ENCODE measurements at places on chromosomes 16 and 17.
A peak's percentile ranks its signal among the peaks of the same experiment; 100 is the strongest.

DNA sequence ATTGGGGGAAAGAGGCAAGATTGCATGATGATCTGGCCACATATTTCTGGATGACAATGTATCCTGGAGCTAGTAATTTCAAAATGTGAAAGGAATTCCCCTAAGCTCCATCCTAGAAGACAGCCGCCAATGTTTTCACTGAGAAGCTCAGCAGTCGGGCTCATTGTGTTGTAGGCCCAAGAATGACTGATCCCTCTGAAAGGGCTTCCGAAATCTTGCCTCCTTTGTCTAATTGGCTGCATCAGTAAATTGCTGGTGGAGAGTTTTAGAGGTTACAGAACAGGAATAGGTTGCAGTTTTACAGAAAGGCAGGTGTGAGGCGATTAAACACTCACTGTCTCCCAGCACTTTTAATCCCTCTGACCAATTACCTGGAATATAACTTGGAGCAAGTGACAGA is 464.1 kb upstream of the SALL1 start:
- no peak for DNase-seq

DNA sequence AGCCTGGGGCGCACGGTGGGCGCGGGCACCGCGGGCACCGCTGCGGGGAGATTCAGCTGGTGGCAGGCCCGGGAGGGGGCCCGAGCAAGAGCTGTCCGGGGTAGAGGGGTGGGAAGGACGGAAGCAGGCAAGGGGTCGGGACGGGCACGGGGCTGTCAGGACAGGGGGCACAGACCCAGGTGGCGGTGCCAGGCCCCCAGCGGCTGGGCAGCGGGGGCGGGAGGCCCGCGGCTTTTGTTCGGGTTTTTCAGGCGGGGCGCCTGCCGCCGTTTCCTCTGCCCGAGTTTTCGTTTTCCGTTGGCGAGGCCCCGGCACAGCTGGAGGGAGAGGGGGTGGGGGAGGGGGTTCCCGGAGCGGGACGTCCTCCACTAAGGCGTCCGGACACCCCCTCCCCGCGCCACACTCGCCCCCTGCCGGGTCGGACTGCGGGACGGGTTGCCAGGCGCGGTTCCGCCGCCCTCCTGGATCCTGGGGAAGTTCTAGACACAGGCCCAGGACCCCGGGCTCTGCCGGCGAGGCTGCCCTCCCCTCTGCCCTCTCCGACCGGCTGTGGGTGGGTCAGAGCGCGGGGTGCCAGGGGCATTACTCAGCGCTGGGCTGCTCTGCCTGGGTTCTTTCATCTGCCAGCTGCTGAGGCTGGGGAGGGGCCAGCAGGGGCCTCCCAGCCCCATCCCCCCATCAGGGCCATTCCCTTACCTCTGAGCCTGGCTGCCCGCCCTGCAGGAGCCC is 543 bp downstream of the ARHGAP23 start:
- DNase-seq = peak; percentile 31

GRCh38 chr16:72908362-72909167 is 139.4 kb downstream of the ZFHX3 start:
- DNase-seq = no peak

GRCh38 chr17:9021992-9022572 is 772 bp downstream of the NTN1 start:
- no peak for DNase-seq

GRCh38 chr17:55356434-55357328 is 65.0 kb downstream of the MMD start:
- DNase-seq = peak; percentile 80

DNA sequence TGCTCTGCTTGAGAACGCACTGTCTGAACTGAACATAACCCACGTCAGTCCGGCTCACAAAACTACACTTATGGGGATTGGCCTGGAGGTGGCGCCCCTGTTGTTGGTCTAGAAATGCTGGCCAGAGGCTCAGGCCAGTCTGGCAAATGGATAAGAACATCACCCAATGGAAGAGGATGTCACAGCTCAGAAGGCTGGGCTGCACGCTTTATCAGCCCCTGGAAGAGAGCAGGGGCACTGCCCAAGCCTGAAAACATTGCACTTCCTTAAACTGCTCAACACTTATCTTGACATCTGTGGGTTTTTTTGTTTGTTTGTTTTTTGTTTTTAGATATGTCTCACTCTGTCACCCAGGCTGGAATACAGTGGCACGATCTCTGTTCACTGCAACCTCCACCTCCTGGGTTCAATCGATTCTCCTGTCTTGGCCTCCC is 24.8 kb upstream of the BPTF start:
- peak; percentile 67 for DNase-seq

DNA sequence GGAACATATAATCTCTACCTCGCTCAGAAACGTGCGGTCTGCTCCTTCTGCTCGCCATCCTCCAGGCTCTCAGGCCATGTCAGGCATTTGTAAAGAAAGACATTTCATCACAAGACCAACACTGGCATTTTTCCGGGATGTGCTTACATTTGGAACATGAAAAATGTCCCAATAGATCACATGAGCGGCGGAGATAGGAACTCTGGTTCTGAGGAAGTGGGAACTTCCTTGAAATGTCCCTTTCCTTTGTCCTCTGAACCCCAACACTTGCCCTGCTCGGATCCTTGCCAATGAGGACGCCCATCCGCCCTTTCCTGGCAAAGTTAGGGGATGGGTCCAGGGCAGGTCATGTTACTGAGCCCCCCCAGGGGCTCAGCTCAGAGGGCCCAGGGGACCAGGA is 130.5 kb downstream of the MAF start:
- no peak for DNase-seq

- no peak for DNase-seq
Measured at GRCh38 chr16:12502676-12503075, 301.0 kb downstream of the CPPED1 start.

DNA sequence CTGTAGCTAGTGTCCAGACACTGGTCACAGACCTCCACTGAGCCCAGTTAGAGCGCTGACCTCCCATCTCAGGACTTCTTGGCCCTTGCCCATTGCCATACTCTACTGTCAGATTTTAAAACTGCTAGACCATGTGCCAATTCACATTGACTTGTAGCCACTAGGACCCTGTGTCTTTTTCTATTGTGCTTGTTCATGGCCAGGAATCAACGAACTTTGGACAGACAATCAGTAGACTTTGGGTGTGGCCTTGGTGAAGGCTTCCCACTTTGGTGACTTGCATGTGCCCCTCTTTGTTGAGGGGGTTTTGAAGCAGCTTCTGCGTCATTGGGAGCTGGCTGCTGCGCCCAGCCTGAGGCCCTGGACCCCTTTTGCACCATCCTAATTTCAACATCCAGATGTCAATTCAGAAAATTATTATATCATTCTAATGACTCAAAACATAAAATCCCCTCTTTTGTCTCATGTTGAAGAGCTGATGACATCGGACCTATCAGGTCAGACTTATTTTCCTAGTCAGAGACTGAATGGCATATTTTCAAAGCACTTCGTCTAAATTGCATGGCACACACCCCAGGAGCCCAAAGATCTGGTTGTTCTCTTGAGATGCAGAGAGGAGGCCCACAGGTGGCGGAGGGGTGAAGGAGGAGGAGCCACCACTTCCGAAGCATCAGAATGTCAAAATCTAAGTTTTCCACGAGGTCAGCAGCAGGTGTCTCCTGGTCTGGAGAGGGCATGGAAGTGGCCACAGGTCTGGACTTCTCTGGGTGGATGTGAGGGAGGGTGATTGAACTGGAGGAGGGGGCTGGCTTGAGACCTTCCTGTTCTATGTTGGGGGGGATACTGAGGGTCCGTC is 93.4 kb upstream of the CBX4 start:
- DNase-seq = no peak

DNA sequence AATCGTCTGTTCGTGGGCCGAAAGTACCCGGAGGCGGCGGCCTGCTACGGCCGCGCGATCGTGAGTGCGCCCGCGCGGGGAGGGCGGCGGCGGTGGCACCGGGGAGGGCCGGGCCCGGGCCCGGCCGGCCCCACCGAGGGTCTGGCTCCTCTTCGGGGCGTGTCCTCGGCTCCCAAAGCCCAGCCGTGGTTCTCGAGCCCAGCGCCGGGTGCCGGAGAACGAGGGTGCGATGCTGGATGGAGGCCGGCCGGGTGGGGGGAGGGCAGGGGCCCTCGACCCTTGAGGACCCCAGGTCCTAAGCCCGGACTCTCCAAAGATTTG is 375 bp downstream of the STUB1 start:
- no peak for DNase-seq

DNA sequence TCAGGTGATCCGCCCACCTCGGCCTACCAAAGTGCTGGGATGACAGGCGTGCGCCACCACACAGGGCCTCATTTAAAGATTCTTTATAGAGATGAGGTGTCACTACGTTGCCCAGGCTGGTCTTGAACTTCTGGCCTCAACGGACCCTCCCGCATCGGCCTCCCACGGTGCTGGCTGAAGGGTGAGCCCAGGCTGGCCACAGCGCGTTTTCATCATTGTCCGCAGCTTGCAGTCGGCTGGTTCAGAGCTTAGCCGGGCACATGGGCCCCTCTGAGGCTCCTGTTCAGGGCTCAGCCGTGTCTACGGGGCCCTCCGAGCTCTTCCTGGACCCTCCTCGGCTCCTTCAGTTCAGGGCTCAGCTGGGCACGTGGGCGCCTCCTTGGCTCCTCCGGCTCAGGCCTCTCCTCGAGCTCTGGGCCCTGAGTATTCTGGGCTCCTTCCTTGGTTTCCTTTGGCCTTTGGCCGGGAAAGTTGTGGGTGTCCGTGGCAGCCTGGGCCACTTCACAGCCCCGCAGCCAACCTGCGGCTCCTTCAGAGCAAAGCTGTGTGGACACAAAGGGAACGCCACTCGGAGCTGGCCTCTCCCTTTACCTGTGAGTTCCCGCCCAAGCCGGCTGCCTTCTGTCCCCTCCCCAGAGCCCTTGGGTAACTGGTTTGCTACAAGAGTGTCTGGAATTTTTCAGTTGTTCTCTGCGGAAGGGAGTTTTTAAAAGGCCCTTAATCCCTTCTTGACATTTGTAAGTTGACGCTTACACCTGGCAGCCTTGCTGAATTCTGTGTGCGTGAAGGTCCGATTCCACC is 1.2 kb upstream of the MSLN start:
- no peak for DNase-seq

- DNase-seq = no peak
Measured at GRCh38 chr16:4880006-4880580, 32.8 kb downstream of the UBN1 start.

DNA sequence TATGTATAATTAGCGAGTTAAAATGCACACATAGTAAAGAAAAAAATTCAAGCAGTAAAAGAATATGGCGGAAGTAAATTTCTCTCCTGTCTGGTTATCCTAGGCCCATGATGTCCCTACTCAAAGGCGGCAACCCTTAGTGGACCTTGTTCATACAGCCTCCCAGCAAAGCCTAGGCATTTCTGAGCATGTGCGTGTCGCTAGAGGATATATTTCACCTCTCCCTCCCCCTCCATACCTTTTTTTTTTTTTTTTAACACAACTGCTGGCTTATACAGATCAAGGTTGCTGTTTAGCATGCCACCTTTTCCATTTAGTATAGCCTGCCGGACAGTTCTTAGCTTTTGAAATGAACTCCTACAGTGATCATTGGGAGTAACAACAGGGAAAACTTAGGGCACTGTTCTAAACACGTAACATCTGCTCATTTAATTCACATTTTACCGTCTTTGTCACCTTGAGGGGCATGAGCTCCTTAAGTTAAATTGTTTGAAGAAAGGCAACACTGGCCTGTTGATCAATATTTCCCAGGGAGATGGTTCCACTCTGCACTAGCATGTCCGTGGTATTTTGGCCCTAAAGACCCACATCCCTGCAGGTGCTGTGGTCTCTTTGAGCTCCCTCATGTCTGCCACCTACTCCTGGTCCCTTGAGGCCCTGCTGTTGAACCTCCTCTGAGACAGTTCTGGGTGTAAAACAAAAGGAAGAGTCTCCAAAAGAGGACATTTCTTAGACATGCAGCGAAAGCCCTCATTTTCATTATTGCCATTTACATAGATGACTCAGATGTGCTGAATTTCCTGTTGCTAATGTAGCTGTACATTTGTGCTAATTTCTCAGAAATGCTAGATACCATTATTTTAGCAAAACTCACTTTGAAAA is 4.1 kb upstream of the TNFRSF13B start:
- peak; percentile 36 for DNase-seq

DNA sequence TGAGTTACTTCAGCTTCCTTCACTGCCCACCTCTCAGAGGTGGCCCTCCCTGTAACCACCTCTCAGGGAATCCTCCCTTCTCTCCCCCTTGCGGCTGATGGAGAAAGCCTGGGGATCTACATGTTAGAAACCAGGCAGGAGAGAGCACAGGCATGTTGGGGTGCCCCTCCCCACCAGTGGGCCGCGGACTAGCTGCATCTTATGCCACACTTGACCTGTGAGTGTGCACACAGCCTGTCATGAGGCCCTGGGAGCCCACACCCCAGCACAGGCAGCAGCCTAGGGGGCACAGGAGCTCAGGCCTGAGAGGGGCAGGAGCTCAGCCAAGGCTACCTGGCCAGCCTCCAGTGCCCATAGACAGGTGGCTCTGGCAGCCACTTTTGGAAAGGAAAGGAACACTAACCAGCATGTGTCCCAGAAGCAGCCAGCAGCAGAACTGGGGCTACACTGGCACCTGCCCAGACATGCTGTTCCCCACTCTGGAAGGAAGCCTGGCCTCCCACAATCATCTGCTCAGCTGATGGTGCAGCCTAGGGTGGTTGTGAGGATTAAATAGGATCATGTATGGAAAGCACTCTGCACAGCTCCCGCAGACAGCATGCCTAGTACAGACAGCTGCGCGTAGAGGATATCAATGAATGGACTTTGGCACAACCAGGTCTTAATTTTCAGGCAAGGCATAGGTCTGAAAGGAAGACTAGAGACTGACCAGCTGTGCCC is 60.5 kb downstream of the TMEM132E start:
- DNase-seq = no peak

GRCh38 chr16:80346111-80346632 is 194.6 kb upstream of the DYNLRB2 start:
- no peak for DNase-seq

GRCh38 chr17:64009571-64010402 is 10.6 kb downstream of the ICAM2 start:
- DNase-seq = no peak

DNA sequence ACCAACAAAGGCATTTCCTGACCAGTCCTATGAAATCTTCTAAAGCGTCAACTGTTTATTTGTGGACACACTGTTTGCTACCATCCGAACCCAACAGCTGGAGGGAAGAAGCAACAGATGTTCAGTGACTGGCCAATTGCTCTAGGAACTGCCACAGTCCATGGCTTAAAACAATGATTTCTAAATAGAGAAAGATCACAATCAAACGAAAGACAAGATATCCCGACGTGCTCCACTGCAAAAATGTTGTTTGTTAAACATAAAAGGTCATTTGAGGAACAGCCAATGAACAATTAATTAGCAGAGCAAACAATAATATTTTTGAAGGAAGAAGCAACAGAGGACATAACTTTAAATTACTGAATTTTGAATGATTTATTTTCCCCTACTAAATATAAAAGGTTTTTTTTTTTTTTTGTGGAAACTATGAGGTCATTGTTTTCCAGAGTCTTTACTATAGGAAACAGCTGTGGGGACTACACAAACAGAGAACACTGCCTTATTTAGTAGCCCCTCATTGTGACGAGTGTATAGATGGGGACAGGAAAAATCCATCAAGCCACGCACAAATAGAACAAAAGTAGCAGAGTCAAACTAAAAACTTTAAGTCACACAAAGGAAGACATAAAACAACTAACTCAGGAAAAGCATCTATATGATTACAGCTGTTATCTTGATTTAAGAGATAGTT is 17.2 kb downstream of the USP31 start:
- no peak for DNase-seq
